Testis (tissue), 5 donors: ENCODE measurements at places on chromosomes 5 and 9.

DNA sequence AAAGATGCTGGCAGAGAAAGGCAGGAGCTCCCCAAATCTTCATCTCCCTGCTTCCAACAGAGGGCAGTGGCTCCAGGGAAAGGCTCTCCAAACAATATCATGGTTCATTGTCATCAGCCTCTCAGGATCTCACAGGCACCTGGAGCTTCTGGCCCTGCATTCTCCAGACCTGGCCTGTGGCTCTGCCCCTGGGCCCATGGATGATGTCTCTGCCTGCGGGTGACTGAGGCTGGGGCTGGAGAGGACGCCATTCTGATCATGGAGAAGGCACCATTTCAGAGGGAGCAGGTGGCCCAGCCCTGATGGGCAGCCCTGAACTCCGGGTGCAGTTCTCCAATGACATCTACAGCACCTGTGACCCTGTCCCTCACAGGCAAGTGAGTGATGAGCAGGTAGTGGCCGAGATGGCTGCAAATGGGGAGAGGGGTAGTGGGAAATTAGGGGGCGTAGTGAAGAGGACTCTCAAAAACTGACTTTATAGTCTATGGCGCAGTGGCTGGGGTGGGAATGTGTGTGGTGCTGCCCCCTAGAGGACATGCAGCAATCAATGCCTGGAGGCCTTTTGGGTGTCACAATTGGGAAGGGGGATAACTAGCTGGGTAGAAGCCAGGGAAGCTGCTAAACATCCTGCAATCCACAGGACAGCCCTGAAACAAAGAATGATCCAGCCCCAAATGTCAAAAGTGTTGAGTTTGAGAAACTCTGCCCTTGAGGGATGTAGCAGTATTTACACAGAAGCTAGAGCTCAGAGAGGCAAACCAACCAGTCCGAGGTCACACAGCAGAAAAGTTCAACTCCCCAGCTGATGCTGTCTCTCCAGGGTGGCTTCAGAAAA, 3.2 kb downstream of the SH3PXD2B start:
- DNase-seq, result no peak

DNA sequence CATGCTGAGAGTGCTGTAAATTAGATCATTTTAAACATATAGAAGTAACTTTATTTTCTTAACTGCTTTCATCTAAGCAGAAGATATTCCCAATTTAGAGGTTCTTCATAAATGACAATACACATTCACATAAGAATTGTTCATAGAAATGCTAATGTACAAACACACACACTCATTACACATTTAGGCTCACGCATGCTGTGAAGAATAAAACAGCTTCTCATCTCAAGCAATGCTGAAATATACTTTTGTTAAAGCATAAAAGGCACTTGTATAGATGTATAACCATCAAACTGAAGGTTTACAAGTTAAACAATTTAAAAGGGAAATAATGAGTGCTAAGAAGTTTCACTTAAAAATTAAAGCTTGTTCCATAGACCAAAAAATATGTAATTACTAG, 18.1 kb upstream of the FTMT start:
- no peak for DNase-seq

DNA sequence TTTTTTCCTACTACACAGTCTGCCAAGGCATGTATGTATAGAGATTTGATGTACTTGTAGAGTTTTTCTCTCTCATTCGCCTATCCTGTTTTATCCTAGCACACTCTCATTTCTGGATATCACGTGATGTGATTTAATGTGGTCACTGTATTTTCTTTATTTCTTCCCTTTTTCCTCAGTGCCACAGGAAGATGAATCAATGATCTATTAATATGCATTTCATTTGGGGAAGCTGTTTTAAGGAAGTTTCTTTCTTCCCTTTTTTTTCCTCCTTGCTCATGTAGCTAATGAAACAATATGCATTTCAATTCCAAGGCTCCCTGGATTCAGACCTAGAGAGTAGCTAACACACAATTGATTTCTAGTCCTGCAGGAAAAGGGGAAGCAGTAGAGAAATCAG, 506.3 kb upstream of the WWC1 start:
- no peak for DNase-seq

DNA sequence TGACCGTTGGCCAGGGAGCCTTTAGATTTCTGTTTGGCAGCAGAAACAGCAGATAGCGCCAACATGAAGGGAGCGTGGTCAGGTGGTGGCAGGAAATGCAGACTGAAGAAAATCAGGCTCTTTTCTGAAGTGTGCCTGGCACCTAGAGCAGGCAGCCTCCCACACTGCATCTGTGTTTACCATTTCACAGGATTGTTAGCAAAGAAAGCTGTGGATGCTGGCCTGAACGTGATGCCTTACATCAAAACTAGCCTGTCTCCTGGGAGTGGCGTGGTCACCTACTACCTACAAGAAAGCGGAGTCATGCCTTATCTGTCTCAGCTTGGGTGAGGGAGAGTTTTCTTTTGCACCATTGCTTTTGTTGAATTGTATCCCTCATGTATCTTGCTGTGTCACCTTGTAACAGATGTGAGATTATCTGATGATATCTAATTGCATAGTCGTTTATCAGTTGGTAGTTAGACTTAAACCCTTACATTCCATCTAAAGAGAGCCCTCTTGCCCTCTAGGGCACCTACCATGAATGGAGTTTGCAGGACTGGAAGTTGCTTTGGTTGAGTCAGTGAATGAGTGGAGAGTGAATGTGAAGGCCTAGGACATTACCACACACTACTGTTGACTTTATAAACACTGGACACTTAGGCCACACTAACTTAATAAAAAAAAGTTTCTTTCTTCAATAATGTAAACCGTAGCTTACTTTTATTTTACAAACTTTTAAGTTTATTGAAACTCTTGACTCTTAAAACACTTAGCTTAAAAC, 42.8 kb downstream of the ACO1 start:
- peak; percentile 33 for DNase-seq

GRCh38 chr9:127706836-127707241, at the start of gene CFAP157:
TSS of gene CFAP157 (plus strand) at chr9:127706988. CDS start at chr9:127707032, 44 bp downstream.
- DNase-seq, result no peak

DNA sequence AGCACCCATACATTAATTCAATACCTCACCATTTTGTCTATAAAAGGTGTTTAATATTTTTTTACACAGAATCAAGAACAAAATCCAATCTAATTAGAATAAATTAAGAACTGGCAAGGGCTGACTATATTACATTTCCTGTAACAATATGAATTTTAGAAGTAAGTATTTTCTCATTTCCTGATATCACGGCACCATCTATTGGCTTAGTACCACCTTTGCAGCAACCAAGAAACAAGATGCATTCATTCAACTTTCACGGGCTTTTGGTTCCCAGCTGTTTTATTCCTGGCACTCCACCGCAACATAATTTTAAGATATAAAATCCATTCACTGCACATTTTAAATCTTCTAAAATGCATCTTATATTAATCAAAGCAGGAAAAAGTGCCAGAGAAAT, 20.6 kb downstream of the PSMB7 start:
- no peak for DNase-seq

- DNase-seq, result no peak
Observed at GRCh38 chr5:66727630-66728029, 131.4 kb downstream of the MAST4 start.

DNA sequence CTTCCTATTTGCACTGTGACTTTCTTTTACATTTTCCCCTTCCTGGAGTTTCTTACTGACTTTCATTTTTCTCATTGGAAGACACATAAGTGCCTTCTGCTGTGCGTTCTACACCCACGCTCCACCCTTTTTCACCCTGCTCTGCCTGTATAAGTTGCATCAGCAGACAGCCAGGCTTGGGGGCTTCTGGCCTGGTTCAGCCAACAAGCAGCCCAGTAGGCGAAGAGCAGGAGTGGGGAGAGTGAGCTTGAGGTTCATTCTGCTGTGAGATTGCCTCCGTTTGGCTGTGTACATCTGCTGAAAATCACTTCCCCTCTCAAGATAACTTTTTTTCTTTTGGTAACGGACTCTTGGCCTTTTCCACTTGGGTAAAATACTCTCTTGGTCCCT, 38.4 kb downstream of the RASGRF2 start:
- no peak for DNase-seq

- DNase-seq, result no peak
Observed at GRCh38 chr9:92713528-92713927, 43.6 kb upstream of the IPPK start.

DNA sequence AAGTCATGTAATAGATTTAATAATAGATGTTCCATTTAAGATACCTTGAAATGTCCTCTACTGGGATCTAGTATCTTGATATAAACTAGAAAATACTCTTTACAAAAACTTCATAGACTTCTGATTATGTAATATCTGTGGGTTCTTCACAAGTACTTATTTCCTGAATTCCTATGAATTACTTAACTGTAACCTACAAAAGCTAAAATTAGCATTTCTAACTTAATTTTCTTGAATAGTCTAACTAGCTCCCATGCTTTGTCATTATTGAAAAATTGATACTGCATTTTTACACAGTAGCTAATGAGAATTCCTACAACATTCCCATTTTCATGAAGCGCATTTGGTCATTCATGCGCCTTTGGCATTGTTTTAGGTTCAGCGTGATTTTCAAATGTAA, 1828.2 kb downstream of the MAT2B start:
- no peak for DNase-seq

DNA sequence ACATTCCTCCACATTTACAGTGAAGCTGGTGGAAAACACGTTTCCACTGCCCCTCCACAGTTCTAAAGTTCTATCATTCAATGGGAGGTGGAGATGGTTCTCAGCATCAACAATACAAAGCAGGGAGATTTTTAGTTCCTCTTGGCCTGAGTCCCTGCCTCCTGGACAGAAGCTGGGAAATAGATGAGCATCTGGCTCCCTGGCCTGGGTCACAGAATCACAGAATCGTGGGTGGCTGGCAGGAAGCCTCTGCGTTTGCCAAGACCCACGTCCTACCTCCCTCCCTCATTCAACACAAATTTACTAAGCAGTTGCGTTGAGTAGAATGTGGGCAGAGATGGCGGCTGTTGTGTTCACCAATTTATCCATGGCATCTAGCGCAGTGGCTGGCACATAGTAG, 5.2 kb upstream of the PPARGC1B start:
- DNase-seq, result no peak

GRCh38 chr9:68741234-68741633, 36.2 kb downstream of the PIP5K1B start:
- no peak for DNase-seq

DNA sequence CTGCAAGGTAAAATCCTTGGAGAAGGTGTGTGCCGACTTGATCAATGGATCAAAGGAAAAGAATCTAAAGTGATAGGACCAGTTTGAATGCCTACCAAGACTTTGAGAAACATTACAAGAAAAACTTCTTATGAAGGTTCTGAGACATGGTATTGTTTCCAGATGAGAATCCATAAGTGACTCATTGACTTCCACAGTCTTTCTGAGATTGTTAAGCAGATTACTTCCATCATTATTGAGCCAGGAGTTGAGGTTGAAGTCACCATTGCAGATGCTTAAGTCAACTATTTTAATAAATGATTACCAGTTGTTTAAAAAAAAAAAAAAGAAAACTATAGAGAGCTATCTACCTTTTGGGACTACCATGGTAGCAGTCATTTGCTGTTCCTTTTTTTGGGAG, 7.0 kb downstream of the LNPEP start:
- DNase-seq, result no peak

GRCh38 chr5:89597878-89598277, 714.9 kb upstream of the MEF2C start:
- DNase-seq, result no peak

DNA sequence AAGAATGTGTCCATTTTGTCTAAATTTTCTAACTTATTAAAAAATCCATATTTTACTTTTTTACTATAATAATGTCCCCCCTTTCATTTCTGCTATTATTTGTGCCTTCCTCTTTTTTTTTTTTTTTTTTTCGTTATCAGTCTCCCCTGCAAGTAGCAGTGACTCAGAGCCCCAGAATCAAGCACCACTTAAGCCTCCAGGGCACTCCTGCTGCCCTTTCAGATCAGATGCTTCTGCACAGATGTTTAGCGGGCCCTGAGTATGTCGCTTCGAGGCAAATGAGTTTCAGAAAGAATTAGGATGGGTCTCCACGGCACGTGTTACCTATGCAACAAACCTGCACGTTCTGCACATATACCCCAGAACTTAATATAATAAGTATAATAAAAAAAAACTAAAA, 11.7 kb downstream of the MED7 start:
- no peak for DNase-seq

- DNase-seq, result no peak
Observed at GRCh38 chr9:27672718-27673117, 99.4 kb upstream of the C9orf72 start.

GRCh38 chr5:27140831-27141230, 102.4 kb upstream of the CDH9 start:
- no peak for DNase-seq

DNA sequence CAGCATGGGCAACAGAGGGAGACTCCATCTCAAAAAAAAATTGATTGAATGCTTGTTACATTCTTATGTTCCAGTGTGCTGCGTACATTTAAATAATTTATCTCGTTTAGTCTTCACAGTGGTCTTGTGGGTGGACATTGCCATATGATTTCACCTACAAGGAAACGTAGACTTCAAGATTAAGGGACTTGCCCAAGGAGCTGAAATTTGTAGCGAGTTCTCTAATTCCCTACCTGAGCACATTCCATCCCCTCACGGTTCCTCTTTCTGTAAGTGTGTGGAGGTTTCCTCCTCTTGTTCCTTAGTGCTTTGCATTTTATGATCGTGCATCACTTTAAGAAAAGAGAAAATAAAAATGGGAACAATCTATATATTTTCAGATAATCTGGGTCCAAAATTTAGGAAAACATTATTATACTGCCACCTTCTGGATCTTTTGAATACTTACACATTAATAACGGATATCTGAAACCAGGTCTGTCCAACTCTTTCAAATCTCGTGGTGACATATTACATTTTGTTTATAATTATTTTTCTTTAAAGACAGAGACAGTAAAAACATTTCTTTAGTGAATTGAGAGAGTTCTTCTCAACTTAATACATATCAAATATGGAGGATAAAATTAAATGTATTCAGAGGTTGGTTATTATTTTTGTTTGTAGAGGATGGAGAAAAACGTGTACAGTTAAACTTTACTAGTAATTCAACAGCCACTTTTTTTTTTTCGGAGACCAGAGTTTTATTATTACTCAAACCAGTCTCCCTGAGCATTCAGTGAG, 29.9 kb upstream of the C7 start:
- DNase-seq, result no peak

DNA sequence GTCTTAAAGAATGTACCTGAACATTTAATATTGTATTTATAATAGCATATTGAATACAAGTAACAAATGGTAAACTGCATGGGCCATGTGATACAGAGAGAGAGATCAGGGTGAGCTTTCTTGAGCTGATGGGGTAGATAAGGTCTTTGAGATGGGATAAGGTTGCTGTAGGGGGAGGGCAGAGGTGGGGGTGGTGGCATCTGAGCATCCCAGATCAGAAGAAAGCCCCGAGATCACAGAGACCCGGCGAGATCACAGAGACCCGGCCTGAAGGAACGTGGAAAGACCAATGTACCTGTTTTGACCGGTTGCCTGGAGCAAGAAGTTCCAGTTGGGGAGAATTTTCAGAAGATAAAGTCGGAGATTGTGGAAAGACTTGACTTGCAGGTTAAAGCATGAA, 6.6 kb downstream of the SMARCA2 start:
- DNase-seq, result no peak

- no peak for DNase-seq
Observed at GRCh38 chr9:92392690-92393089, 11.7 kb downstream of the OGN start.

GRCh38 chr5:54270326-54270725, 40.0 kb downstream of the ARL15 start:
- DNase-seq, result no peak

- DNase-seq, result peak; percentile 20
Observed at GRCh38 chr9:137959641-137960411, 82.2 kb downstream of the CACNA1B start.
